ENCODE measurements at places on chromosomes 5 and 9.

GRCh38 chr9:124513376-124513994 lies 6.3 kb upstream of the NR5A1 start:
- DNase-seq, result no peak

DNA sequence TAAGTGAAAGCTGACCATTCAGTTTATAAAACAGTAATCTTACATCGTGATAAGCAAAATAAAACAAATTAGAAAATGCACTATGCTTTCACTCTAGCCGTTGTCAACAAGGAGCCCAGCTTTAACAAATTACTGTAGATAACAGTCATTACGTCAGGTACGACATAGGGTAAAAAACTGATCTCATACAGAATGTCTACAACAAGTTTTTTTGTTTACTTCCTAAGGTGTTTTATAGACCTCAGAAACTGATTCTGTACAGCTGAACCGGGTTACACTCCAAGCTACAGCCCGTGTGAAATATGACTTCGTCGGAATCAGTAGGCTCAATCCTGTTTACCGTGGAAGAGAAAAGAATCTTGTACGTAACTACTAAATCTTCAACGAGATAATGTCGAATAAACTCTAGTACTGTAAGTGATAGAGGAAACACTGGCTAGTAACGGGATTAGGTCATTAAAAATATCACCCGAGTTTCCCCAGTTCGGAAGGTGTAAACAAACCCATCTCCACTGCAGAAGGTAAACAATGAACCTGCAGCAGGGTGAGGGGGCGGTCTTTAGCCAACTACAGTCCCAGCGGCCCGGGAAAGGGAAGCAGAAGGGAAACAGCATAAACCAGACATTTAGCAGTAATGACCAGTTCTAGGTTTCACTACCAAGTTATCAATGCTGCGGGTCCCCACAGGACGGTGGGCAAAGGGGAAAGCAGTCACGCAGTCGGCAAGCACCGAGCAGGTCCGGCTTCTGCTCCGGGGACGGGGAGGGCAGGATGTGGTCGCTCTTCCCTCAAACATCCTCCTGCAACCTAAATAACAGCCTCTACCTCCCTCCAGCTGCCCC lies 1.1 kb downstream of the RICTOR start:
- DNase-seq, result peak; percentile 81

DNA sequence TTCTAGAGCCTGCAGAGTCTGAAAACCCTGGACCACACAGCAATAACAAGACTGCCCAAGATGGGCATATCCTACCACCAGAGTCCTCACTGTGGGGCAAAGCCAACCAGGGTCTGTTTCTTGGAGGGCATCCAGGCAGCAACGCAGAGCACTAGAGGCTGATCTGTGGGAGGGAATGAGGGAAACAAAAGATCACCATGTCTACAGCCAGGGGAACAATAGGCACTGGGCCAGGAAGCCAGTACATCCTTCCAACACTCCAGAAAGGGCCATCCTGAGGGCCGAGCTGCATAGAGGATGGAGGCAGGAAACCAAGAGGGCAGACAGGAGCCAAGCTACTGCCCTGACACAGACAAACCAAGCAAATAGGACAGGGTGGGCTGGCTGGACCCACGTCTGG lies 416.1 kb upstream of the IRX4 start:
- DNase-seq, result no peak

DNA sequence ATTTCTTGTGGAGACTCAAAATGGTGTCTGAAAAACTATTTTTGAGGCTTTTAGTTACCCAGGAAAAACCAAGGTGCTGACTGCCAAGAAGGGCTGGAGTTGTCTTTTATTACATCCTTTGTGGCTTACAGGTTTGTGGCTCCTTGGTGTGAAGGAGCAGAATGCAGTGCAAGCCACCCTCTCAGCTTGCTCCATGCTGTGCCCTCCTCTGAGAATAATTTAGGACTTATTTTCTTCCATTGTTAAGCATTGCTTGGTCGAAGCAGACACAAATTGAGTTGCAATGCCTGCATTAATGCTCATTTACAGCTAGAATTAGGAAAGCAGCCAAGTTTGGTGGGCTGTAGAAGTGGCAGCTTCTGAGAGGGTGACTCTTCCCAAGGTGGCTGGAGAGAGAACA lies 272.2 kb downstream of the KIF4B start:
- no peak for DNase-seq

DNA sequence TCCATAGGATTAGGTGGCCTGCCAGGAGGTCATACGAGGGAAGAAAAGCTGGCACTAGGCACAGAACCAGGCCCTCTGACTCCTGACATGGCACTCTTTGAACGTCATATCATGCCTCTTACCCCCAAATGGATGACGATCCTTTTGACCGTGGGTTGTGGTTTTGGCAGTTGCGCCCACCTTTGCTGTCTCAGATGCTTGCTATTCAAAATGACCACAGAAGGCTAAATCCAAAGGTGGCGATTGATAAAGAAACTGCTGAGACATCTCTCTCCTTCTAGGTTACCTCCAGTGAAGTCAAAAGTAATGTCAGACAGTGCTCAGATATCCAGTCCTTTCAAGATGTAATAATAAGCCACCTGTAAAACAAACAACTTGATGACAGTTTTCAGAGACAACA lies 385.0 kb downstream of the EFNA5 start:
- peak; percentile 46 for DNase-seq

DNA sequence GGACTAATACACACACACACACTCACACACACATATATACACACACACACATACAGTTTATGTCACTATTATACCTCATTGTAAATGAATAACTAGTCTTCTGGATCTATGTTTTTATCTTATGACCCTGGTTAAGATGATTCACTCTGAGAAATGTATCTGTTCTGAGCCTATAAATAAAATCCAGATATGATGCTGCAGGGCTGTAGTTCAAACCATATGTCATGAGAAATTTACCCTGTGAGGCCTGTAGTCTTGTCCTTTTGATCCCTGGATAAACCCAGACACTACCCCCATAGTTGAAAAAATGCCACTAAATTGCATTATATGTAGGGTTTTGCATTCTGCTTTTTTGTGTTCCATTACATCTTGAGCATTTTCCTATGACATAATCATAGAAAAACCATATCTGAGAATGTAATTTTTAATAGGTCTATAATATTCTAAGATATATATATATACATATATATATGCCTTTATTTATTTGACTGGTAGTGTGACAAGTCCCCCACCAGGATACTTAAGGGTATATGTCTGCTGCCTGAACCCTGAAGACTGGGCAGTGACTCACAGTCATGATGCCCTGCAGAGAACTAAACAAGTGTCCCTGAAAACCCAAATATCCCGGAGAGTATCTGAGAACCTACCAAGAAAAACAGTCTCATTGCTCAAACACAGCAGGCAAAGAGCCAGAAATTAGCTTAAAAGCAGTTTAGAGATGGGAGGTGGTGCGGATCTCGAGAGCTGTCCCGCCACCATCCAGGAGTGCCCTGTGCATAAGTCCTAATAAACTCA lies 18.4 kb upstream of the ALDOB start:
- no peak for DNase-seq

DNA sequence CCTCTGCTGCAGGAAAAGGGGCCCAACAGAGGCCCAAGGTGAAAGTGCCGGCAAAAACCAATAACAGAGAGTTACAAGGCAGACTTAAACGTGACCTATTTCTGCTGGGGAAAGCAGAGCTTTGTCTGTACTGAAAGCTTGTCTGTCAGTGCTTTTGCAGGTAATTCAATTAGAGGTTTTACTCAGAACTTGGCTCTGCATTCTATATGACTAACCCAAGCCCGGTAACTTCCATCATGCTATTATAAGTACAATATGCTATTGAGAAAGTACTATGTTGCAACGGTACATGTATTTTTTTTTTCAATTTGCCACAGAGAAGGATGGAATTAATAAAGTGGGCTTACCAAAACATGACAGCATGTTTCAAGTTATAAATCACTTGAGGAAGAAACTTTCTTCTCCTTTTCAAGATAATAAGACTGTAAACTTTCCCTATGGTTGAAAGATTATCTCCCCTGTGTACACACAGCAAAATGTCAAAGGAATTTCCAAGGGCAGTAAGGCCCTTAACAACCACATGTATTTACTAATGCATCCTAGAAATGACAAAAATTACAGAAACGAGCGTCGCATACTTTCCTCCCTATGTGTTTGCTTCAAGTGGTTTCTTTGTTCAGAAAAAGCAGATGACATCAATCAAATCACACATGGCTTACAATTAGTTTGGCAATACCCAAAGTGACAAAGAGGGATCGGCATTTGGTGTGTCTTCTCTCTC lies 282.4 kb downstream of the EFNA5 start:
- DNase-seq, result peak; percentile 19

- DNase-seq, result no peak
Observed at GRCh38 chr5:132822650-132823480, 7.6 kb downstream of the SHROOM1 start.

- no peak for DNase-seq
Observed at GRCh38 chr5:148823871-148824270, 2.5 kb upstream of the ADRB2 start.

GRCh38 chr5:173229966-173230689 lies 4.9 kb downstream of the NKX2-5 start:
- no peak for DNase-seq

DNA sequence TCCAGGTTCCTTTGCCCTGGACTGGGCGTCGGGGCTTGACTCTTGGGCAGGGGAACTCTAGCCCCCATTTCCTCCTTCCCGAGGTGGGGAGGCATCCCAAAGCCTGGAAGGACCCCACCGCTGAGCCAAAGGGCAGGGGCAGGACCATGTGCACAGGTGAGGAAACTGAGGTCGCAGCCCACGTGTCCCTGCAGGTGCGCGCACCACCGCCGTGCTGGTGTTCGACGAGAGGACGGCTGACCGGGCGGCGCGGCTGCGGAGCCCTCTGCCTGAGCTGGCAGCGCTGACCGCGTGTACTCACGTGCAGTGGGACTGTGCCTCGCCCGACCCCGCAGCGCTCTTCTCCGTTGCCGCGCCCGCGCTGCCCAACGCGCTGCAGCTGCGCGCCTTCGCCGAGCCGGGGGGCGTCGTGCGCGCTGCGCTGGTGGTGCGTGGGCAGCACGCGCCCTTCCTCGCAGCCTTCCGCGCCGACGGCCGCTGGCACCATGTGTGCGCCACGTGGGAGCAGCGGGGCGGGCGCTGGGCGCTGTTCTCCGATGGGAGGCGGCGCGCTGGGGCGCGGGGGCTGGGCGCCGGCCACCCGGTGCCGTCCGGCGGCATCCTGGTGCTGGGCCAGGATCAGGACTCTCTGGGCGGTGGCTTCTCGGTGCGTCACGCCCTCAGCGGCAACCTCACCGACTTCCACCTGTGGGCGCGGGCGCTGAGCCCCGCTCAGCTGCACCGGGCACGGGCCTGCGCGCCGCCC lies 2.8 kb downstream of the ADGRD2 start:
- no peak for DNase-seq

DNA sequence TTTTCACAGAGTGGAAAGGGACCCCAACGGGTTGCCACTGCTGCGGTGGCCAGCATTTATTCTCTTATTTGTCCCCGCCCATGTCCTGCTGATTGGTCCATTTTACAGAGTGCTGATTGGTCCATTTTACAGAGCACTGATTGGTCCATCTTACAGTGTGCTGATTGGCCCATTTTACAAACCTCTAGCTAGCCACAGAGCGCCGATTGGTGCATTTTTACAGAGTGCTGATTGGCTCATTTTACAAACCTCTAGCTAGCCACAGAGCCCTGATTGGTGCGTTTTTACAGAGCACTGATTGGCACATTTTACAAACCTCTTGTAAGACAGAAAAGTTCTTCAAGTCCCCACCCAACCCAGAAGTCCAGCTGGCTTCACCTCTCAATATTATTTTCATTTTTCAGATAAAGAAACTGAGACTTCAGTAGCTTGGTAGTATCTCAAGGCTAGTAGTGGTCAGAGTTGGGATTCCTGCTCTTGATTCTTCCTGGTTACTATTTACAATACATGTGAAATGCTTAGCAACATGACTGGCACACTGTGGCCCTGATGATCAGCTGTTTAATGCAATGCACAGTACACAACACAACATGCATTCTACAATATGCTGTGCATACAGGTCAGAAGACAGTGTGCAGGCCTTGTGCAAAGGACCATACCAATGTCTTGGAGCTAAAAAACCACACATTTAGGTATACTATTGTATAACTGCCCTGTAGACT lies 63.6 kb upstream of the BOD1 start:
- DNase-seq, result no peak

DNA sequence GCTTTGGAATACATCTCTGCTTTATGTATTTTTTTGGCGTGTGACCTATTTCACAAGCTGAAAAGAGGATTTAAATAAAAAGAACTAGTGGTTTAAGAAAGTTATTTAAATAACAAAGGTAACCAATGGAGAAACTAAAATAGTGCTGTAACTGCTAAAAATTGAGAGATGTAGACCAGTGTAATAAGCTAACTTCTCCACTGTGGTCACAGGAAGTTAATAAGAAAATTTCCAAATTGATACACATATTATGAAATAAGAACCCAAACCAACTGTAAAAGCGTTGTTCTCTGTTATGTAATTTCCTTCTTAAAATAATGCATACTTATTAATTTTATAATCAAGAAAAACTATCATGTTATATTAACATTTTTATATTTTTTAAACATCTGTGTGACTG lies 29.1 kb upstream of the ZFAND5 start:
- DNase-seq, result no peak

DNA sequence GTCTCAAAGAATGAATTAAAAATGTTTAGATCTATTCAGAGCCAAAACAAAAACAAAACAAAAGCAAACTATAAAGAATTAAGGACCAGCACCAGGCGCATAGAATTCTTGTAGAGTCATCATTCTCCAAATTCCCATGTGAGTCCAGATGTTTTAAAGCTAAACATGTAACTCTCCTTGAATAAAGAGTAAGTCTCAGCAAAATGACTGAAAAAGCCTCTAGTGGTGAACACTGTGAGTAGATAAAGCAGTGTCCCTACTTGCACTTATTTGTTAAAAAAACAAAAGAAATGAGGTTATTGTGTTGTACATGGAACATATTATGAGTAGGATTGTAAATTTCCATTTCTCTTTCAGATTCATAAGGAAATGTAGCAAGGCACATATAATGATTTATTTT lies 44.0 kb downstream of the NNT start:
- no peak for DNase-seq

- DNase-seq, result no peak
Observed at GRCh38 chr5:91189480-91190313, 193.4 kb downstream of the ARRDC3 start.

GRCh38 chr9:121192518-121192917 lies 9.2 kb downstream of the RAB14 start:
- DNase-seq, result no peak

DNA sequence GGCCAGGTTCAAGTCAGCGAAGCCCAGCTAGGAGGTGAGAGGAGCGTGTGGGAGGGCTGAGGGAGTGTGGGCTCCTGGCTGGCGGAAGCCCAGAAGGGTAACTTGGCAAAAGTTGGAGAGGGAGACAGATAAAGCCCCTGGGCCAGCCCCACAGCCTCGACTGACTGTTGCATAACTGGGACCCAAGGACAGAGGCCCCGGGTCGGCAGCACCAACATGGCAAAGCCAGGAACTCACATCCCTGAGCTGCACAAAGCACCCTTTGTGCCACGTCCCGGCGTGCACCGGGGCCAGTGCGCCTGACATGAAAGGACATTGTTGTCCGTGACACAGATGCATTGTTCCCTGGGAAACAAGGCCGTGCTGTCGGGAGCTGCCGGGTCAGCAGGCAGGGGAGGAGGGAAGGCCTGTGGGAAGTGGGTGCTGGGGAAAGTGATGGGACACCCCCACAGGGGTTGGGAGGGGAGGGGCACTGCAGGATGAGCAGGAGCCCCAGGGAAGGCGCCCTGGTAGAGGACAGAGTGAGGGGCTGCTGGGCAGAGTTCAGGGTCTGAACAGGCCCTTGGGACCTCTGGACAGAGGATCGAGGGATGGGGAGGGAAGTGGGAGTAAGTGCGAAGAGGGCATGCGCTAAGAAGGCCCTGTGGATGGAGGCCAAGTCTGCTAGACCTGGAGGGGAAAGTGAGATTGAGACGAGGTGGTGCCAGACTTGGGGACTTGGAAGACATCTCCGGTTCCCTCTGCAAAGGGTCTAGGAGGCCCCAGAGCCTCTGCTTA lies 13.0 kb upstream of the DPM2 start:
- DNase-seq, result no peak
